ENCODE measurements at places on chromosomes 2 and 18.

DNA sequence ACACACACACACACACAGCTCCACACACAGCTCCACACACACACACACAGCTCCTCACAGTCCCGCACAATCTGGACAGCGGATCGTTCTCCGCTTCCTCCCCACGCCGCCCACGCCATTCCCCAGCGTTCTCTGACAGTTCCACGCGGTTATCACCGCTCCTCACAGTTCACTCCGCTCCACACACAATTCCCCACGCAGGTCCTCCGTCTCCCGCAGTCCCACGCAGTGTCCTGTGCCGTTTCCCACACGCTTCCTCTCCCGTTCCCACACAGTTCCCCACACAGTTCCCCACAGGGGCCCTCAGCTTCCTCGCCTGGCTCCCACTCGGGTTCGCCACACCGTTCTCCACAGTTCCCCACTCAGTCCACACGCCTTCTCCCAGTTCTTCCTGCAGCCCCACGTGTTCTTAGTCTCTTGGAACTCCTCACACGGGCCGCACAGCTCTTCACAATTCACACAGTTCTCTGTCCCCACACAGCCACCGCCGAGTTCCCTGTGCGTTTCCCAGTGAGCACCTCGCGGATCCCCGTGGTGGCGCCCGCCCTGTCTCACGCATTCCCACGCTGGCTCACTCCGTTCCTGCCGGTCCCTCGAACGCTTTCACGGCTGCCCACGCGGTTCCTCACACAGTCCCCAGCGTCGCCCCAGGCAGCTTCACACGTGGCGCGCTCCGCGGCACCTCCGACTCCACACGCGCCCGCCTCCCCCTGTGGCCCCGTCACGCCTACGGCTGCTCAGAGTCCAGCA, 38.4 kb downstream of the KIF1A start:
- no peak for DNase-seq

GRCh38 chr2:85368921-85369320, 14.4 kb downstream of the ELMOD3 start:
- no peak for DNase-seq

DNA sequence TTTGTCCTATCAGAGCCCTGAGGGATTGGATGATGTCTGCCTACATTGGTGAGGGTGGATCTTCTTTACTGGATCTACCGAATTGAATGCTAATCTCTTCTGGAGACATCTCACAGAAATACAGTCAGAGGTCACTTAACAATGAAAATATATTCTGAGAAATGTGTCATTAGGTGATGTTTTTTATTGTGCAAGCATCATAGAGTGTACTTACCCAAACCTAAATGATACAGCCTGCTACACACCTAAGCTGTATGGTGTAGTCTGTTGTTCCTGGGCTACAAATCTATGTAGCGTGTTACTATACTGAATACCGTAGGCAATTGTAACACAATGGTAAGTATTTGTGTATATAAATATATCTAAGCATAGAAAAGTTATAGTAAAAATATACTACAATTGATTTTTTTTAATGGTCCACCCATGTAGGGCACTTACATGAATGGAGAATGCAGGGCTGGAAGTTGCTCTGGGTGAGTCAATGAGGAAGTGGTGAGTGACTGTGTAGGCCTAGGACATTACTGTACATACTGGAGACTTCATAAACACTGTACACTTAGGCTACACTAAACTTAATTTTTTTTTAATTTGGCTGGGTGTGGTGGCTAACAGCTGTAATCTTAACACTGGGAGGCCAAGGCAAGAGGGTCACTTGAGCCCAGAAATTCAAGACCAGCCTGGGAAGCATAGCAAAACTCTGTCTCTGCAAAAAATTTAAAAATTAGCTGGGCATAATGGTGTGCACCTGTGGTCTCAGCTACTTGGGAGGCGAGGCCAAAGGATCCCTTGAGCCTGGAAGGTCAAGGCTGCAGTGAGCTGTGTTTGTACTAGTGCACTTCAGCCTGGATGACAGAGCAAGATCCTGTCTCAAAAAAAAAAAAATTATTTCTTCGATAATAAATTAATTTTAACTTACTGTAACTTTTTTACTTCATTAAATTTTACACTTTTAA, 226.3 kb upstream of the UBE2E3 start:
- no peak for DNase-seq

GRCh38 chr2:36027616-36028015, 328.0 kb upstream of the CRIM1 start:
- DNase-seq, result no peak

DNA sequence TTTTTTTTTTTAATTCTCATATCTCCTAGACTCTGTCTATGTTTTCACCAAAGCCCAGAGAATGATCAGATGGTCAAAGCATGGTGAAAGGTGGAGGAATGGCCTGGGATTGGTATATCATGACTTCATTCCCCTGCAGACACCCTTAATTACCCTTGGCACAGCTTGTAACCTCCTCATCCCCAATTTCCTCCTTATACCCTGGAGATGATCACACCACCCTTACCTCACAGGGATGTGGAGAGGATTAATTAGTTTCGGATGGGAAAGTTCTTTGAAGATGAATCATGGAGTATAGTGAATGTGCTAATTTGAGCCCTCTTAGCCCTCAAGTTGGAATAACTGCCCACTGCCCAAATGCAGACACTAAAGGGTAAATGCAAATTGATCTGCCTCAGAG, 138.0 kb upstream of the LYPD6 start:
- DNase-seq, result no peak

GRCh38 chr2:195486987-195487644, 169.9 kb upstream of the SLC39A10 start:
- DNase-seq, result no peak

GRCh38 chr2:146624430-146625160, 1220.2 kb upstream of the ACVR2A start:
- DNase-seq, result no peak

DNA sequence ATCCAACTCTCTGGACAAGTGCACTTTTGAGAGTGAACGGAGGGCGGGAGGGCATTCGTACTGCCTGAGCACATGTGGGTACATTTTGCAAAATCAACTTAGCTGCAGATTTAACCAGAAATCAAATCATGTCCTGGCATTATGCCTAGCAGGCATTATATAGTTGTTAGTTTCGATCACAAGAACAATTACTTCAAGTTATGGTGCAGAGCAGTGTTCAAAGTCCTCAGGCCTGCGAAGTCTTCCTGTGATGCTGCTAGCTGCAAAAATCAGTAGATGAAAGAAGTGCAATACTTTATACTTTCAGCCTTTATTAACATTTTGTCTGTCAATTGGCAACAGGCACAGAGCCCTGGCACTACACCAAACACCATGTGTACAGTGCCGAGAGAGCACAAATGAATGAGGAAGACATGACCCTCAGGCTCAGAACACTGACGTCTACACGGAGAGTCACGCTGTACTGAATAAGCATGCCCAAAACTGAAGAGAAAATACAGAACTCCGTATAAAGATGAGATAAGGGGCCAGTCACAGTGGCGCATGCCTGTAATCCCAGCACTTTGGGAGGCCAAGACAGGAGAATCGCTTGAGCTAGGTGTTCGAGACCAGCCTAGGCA, 92.1 kb upstream of the CREB1 start:
- DNase-seq, result no peak

DNA sequence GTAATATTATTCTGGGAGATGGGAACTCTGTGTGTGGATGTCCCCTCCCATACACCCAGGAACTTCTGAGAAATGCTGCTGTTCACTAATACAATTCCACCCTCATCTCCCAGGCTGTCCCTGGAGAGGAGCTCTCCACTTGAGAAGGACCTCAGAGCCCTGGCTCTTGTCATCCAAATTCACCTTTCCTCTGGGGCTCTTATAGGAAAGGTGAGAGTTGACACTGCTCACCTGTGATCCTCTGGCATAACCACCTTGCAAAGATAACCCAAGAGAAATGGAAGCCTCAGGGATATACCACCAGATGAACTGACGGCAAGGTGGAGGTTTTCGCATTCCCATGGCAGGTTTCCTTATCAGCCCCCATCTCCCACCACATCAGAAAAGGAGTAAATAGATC, 52.0 kb downstream of the IL1RL2 start:
- no peak for DNase-seq
